ENCODE measurements at places on chromosomes 1 and 21.

DNA sequence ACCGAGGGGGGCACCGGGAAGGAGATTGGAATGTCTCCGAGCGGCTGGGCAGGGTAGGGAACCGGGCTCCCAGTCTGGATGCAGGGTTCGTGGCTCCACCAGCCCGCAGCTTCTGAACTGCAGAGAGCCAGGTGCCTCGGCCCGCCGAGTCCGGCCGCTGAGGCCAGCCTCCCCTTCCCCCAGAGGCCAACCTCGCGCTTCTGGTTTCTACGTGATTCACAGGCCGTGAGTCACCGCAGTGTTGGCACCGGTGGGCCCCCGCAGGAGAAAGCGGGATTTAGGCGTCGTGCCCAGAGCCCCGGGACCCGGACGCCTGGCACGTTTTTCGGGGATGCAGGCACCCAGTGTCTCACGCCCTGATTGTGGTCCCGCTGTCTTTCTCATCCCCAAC, 458 bp downstream of the CRABP2 start:
- DNase-seq: no peak

DNA sequence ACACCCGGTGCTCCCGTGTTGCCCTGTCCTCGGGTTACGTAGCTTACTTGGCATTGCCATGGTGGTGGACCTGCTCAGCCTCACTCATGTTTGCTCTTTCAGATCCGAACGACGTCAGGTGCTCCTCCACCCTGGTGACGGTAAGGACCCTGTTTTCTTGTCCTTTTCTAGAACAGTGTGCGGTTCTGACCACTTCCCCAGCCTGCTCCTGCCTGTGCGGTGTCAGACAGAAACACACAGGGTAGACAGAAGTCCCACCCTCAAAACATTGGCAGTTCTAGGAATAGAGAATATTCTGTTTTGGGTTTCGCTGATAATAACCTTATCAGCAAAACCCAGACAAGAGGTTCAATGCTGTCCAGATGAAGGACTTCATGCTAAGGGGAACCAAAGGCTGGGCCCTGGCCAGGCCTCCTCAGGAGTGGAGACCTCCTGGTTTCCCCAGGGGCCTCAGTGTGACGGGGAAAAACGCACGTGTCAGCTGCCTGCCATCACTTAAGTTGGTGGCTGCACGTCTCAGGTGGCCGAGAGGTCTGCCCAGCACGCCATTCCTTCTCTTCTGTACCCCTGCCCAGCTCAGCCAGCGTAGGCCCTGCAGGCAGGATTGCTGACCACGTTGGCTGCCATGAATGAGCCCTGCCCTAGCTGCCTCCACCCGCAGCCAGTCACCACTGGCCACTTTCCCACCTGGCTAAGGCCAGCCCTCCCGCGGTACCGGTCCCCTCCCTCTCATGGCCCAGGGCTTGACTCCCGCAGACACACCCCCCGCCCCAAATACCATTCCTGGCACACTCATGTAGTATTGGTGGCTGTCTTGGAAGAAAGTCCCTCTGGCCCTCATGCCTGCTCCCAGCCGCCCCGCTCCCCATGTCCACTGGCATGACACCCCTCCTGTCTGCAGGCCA, 33.6 kb downstream of the SLC37A1 start:
- DNase-seq: no peak

GRCh38 chr1:43348809-43349593, 9.8 kb upstream of the CDC20 start:
- DNase-seq: no peak

DNA sequence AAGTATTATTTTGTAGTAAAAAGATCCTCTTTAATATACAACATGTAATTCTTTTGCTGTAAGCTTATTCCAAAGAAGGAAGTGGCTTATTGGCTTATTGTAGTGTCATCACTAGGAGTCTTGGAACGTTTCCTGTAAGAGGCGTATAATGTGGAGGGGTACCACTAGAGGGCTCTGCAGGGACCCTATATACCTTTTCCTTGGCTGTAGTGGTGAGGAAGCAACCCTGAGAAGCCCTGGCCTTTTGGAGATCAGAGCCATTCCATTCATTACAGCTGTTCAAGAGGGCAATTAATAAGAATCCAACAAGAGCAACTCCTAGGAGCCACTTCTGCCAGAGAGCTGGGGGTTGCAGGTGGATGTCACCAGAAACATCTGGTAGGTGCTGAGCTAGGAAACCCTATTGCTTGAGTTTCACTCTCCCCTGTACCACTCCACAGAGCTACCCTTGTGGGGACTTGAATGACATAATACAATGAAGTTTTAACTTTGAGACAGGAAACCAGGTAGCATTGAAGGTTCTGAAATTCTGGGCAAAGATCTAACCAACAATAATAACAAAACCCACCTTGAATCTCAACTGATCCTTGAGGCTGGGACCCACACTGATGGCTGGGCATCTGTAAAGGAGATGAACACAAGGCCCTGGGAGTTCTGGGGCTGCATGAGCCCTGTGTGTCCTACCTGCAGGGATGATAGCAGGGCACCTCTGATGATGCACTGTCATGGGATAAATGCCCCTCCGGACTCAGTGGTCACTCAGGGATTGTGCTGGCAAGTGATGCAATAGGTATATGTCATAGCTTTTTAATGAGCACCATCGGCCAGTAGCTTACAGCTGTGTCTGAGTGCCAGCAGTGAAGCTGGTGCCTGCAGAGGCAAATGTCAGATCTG, 160.2 kb upstream of the COA6 start:
- no peak for DNase-seq

DNA sequence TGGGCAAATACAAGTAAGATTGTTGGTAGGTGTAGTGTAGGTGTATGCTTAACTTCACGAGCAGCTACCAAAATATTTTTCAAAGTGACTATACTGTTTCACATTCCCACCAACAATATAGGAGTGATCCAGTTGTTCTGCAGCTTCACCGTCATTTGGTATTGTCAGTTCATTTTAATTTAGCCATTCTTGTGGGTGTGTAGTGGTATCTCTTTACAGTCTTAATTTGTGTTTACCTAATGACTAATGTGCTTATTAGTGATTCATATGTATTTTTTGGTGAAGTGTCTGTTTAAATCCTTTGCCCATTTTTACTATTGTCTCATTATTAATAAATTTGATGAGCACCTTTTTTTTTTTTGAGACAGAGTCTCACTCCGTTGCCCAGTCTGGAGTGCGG, 35.4 kb downstream of the RCSD1 start:
- no peak for DNase-seq

DNA sequence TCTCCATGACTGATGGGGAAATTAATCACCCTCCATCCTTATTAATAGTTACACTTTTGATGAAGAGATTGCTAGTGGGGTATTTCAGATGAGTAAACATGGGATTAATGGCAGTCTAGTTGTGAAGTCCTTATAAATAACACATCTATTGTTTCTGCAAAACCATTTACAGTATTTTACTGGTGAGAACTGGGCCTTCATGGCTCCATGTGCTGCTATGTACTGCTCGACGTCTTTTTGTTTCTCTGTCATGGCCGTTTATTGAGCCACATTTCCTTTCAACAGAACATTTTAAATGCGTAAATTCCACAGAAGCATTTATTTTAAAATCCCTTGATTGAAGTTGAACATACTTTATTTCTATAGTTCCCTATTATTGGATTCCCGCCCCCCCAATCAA, 34.5 kb downstream of the SPEN start:
- DNase-seq: no peak

DNA sequence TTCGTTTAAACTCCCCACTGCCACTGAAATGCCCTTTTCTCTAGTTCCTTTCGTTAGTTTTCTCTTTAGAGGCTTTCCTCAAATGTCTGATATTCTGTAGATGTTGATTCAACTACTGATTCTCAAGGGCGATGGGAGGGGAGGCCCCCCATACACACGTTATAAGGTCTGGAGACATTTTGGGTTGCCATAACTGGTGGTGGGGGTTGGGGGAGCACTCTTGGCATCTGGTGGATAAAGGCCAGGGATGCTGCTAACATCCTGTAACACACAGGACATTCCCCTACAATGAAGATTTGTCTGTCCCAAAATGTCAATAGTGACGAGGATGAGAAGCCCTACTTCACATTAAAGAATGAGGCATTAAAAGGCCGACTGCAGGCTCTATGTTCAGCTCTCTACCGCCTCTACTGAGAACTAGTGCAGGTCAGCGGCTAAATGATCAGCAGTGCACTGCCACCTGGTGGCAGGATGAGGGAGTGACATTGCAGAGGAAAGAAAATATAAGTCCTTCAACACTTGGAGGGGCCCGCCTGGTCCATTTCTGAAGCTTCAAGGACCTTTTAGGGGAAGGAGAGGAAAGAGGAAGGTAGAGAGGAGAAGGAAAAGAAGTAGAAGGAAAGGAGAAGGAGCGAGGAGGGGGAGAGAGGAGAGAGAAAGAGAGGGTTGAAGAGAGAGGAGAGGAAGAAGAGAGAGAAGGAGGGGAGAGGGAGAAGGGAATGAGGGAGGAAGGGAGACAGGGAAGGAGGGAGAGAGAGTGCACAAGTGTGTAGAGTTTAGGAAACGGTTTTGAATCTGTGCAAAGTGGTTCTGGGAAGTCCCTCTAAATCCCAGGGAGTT, 29.4 kb downstream of the ALG14 start:
- DNase-seq: peak; percentile 56

DNA sequence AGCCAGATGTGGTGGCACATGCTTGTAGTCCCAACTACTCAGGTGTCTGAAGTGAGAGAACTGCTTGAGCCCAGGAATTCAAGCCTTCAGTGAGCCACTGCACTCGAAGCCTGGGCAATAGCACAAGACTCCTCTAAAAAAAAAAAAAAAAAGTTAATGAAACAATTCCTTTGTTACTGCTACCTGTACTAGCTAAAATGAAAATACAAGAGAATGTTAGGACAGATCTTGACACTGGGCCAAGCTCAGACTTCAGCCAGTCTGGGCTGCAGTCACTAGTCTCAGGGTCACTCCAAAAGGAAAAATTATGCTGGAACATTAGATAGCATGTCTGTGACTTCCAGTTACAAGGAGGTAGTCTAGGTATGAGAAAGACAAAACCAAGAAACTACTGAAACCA, 56.5 kb downstream of the TRIM33 start:
- DNase-seq: no peak

DNA sequence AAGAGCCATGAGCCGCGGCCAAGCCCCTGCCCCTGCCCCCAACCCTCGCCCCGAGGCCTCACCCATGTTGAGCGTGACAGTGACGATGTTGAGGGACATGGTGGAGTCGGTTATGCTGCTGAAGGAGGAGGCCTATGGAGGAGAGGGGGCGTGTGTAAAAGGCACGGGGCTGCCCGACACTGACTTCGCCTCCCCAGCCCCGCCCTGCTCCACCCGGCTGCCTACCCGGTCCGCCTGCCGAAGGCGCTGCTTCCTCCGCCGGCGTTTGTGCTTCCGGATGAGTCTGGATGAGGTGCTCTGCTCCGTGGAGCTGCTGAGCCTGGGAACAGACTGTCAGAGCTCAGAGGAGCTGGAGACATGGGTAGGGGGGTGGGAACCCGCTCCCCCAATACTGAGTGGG, 9.0 kb downstream of the DVL1 start:
- no peak for DNase-seq

DNA sequence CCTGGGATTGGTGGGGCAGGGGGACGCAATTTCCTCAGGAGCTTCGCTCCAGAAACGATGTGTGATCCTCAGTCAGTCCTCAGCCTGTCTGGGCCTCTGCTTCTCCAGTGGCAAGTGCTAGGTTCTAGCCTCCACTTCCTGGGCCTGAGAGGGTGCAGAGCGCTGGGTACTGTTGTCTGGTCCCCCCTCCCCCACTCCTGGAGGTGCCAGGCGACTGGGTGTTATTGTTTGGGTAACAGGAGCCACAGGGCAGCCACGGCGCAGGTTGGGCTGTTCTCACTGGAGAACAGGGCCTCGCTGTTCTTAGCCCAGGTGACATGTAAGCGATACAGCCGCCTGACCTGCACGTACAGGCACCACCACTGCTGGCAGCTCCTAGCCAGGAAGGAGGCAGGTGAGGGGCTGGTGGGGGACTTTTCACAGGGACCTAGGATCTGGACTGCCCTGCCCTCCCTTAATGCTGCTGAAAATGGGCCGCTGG, 2.1 kb downstream of the RPS6KA1 start:
- DNase-seq: no peak

- DNase-seq: no peak
Measured at GRCh38 chr1:210200124-210200736, 32.4 kb upstream of the SERTAD4 start.

GRCh38 chr1:117894078-117894477, 35.3 kb downstream of the GDAP2 start:
- DNase-seq: no peak

DNA sequence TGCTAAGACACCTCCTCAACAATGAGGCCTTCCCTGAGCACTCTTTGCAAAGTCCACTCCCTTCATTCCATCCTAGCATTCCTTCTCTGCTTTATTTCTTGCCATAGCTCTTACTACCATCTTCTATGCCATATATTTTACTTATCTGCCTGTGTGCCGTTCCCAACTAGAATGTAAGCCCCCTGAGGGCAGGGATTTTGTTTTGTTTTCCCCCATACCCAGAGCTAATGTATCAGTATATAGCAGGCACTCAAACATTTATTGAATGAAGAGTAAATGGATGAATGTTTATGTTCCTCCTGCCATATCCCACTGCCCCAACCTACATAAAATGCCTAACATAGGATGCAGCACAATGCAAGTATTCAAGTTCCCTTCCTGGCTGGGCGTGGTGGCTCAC, 14.9 kb upstream of the PPP1R15B start:
- DNase-seq: no peak

- DNase-seq: no peak
Measured at GRCh38 chr1:14106126-14106525, 406.1 kb downstream of the PRDM2 start.

DNA sequence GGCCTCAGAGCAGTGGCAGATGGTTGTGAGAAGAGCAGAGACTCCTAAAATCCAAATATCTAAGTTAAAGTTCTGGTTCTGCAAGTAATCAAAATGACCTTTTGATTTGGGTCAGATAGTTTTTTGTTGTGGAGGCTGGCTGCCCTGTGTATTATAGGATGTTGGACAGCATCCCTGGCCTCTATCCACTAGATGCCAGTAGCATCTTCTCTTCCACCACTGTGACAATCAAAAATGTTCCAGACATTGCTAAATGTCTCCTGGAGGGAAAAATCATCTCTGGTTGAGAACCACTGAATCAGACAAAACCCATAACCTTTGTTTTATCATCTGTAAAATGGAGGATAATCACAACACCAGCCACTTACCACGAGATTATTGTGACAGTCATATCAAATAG, 5.9 kb upstream of the DPT start:
- no peak for DNase-seq

DNA sequence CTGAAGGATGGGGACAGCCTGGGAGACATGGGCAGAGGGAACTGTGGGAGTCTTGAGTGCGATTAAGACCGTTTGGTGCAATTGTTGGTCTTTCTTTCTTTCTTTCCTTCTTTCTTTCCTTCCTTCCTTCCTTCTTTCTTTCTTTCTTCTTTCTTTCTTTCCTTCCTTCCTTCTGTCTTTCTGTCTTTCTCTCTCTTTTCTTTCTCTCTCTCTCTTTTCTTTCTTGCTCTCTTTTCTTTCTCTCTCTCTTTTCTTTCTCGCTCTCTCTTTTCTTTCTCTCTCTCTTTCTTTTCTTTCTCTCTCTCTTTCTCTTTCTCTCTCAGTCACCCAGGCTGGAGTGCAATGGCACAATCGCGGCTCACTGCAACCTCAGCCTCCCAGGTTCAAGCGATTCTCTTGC, 2.9 kb upstream of the KLHDC9 start:
- DNase-seq: no peak

- DNase-seq: peak; percentile 27
Measured at GRCh38 chr1:100353071-100353801, 930 bp downstream of the CDC14A start.
